Stimulated activated CD8-positive, alpha-beta memory T cell treated with anti-CD3 and anti-CD28 coated beads, Interleukin-4, amount 100 ng/mL, for 4 hours (primary cell): ENCODE measurements at places on chromosomes 2 and 18.

- no peak for DNase-seq
These were observed 1.2 kb downstream of the GPD2 start for GRCh38 chr2:156437272-156437930.

GRCh38 chr2:16764487-16764886 is 98.9 kb upstream of the CYRIA start:
- DNase-seq, result no peak

GRCh38 chr18:49663899-49664890 is 102.3 kb downstream of the LIPG start:
- DNase-seq, result no peak

DNA sequence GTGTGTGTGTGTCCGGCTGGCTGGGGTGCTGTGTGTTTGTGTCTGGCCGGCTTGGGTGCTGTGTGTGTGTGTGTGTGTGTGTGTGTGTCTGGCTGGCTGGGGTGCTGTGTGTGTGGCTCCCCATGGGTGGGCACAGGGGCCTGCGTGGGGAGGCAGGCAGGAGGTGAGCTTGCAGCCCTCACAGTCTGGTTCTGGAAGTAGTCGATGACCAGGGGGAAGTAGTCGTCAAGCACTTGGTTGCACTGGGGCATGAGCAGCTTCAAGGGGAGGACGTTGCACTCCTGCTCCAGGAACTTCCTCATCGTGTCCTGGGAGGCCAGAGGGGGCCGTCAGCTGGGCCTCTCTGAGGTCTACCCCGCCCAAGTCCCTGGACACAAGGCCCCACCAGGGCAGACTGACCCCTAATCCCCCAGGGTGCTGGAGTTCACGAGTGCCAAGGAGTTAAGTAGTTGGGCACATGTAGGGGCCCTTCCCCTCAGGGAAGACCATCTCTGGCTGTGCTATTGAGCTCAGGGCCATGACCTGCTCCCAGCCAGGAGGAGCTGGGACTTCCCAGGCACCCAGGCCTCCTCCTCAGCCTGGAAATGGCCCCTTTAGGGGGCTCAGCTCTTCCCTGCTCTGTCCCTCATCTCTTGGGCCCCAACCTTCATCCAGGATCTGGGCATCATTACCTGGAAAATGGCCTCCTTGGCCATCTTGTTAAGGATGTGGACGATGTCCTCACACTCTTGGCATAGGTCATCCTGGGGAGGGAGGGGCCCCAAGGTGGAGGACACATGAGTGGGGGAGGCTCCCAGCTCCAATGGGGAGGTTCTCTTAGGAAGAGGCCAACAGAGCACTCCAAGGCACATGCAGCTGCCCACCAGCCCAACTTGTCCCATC is 1.3 kb downstream of the SFTPB start:
- no peak for DNase-seq

DNA sequence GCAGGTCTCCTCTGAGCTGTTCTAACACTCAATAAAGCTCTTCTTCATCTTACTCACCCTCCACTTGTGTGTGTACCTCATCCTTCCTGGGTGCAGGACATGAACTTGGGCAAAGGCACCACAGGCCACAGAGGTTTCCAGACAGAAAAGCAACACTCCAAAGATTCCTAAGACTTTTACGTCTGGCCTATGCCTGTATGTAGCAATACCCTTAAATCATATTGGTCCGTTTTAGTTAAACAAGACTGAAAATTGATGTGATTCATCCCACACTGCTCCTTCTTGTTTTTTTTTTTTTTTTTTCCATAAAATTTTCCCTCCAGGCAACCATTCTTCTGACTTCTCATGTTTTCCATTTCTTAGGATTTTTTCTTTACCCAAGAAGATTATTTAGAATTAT is 404.3 kb downstream of the PID1 start:
- no peak for DNase-seq

- DNase-seq, result no peak
These were observed 156.3 kb downstream of the CABLES1 start for GRCh38 chr18:23291456-23292205.

DNA sequence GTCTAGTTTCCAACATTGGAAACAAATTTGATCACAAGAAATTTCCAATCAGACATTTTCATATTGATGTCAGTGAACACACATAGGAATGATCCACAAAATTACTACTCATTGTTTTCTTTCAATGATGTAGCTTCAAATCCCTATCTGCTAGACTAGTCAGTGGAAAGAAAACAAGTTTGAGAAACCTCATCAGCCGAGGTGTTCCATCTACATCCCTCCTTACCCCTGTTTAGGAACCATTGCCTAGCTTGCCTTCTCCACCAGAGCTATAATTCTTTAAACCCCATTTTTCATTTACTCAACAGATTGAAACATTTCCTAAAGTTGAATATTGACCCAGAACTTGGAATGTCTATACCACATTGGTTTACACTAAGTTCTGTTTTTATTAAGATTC is 45.3 kb downstream of the HNMT start:
- no peak for DNase-seq

DNA sequence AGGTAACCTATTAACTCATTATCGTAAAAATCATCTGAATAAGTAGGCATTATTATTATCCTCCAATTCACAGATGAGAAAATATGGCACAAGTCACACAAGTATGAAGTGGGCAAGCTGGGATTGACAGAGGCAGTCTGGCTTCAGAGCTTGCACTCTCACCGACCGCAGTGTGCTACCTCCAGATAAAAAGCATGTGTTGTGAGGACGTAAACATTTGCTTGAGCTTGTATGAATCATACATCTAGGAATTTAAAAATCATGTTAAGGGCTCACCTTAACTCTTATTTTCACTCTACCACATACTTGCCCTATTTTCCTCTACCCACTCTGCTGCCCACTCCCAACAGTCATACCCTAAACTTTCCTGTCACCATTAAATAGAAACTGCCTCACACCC is 65.3 kb upstream of the AMMECR1L start:
- no peak for DNase-seq

GRCh38 chr2:204726831-204727230 is 181.6 kb downstream of the PARD3B start:
- no peak for DNase-seq

- no peak for DNase-seq
These were observed 32.8 kb downstream of the PELI1 start for GRCh38 chr2:64111426-64111825.

DNA sequence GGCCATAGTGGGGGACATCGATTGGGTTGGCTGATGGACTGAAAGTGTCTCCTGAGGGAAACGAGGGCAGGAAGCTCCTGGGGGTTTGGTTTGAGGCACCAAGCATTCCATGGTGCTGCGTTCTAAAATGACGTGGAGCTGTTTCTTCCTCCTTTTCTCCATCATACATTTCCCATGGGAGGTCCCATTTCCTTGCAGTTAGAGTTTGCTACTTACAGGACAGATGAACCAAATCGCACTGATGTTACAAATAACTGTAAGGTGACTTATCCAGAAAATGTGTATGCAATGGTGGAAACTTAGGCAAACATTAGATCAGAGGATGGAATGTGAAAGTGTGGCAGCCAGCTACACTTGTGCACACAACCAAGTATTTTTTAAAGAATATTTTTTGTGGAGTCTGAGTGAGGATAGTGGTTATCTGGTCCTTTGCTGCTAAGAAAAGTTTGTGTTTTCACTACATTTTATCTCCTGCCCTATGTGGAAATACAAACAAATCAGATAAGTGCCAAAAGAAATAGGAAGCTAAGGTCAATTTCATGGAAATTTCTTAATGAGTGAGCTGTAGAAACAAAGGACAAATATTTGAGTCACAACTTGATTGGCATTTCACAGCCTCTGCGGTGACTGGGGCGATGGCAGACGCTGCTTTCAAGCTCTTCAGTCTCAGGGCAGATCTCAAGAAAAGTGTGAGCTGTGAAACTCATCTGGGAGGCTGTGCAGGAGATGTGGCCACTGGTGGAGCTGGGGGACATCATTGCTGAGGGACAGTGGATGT is 256.2 kb downstream of the TSN start:
- DNase-seq, result no peak

DNA sequence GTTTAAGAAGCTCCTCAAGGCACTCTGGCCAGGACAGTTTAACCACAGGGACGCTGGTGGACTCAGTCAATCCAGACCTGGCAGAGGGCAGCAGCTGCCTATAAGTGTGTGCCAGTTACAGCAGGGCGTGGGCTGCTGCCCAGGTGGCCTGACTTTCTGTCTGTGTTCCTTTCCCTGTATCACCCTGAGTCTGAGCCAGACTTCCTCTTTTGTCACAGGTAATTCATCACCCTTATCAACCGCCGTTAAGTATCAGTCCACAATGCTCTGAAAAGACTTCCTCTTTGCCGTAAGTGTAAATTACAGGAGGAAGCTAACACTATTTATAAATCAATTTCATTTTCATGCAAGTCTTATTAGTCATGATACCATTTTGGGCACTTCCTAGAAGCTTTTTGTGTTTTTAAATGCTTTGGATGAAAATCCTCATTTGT is 7.0 kb downstream of the LPIN1 start:
- no peak for DNase-seq

DNA sequence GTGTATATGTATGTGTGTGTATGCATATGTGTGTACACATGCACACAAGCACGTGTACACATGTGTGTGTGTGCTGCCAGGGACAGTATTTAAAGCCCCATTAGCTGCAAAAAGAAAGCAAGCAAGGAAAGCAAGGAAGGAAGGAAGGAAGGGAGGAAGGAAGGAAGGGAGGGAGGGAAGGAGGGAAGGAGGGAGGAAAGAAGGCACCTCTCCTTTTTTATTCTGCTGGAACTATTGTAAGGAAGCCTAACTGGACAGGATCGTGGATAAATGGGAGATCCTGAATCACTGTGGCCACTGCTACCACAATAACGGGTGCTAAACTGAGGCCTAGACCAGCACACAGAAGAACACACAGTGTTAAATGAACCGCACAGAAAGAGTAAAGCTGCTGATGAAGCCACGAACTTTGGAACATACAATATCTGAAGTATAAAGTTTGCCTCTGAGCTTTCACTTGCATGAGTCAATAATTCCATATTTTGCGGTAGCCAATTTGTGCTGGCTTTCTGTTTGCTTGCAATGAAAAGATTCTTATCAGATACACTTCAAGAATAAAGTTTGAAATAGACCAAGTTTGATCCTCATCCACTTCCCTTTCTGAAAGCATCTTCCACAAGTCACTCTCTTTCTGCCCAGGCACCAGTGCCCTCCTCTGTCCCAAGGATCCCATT is 15.5 kb downstream of the CACNB4 start:
- DNase-seq, result no peak

- no peak for DNase-seq
These were observed 111.4 kb downstream of the NFATC1 start for GRCh38 chr18:79507076-79507545.

DNA sequence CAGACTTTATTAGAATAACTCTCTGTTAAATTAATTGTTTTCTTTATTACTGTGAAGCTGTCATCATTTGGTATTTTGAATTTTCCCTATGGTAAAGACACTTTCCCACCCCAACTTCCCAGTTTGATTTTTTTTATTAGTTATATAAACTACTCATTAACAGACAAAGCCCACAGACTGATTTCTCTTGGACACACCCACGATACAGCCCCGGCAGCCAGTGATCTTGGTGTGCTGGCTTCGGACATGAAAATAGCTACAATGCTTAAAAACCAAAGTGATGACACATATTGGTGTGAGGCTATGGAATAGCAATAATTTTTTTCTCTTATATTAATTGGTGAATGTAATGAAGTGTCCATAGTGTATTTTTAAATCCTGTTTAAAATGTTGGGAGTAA is 225.4 kb upstream of the SIX3 start:
- no peak for DNase-seq

DNA sequence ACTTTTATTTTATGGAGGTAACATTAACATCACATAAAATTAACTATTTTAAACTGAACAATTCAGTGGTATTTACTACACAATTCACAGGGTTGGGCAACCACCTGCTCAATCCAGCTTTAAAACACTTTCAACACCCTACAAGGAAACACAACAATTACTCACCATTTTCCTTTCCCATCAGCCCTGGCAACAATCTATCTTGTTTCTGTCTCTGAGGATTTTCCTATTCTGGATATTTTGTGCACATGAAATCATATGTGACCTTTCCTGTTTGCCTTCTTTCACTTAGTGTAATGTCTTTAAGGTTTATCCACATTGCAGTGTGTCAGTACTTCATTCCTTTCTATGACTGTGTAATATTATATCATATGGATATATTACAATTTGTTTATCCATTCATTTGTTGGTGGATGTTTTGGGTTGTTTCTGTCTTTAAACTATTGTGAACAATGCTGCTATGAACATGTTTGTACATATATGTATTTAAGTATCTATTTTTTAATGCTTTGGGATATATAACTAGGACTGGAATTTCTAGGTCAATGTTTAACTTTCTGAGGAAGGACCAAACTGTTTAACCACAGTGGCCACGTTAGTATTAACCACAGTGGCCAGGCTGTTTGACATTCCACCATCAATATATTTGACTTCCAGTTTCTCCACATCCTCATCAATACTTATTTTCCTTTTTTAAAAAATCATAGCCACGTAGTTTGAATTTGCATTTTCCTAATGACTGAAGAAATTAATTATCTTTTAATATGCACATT is 72.4 kb upstream of the KIF5C start:
- DNase-seq, result no peak

GRCh38 chr2:43060390-43061016 is 165.9 kb downstream of the ZFP36L2 start:
- DNase-seq, result no peak

DNA sequence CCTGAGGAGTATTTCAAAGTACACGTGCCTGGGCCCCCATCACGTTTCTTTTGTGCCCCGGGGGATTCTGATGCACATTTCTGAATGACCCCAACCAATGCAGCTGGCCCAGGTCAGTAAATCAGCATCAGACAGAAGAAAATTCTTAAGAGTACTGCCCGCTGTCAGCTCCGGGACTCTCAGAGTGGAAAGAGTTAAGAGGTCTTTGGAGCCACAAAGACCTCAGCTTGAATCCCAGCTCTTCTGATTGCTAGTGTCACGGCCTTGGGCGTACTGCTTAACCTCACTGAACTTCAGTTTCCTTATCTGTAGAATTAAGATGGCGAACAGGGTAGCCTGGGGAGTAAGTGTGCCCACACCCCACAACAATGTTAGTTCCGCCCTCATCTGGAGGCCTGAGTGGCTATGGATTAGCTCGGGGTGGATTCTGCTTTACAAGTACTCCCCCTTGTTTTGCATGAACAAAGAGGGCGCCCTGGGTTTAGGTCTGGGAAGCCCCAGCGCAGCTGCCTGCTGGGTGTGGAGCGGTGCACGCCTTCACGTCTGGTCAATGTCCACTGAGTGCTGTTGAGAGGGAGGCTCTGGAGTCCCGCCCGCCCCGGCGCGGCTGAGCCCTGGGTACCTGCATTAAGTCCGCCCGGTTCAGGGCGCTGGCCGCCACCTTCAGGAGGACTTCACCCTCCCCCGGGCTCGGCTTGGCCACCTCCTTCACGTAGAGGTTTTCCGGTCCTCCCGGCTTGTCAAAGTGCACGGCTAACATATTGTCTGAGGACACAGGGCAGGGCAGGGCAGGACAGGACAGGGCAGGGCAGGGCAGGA is 858 bp downstream of the TP53I3 start:
- DNase-seq, result no peak

GRCh38 chr2:38836791-38837190 is 38.9 kb downstream of the DHX57 start:
- no peak for DNase-seq

GRCh38 chr2:43388371-43388770 is 162.0 kb upstream of the ZFP36L2 start:
- DNase-seq, result no peak
